ENCODE measurements at places on chromosomes 7 and 10. TPM values are rescaled to one million over a fixed set of nuclear protein-coding genes. Genes with fewer than 3 reads are reported as not detected.

Gene RPEL1
- total RNA-seq = not detected

Gene COL26A1
- total RNA-seq = not detected

Gene CACNA2D1
- not detected for total RNA-seq

DNA sequence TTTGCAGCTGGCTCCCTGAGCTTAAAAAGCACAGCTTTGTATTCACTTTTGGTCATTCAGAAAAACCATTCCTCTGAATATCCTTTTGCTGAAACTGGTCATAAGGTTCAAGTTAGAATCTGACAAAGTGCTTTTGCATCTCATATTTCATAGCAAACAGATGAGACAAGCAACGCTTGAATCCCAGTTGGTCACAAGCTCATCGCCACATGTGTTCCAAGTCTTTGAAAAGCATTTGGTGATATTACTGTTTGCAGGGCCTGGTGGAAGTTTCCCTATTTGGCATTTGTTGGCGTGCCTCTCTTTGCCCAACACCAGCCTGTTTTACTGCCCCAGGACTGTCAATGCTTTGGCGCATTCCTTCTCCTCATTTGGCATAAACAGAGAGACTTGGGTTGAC is 10.3 kb downstream of the TACC2 start:
- no peak for DNase-seq

GRCh38 chr7:27532314-27532713 is 130.4 kb downstream of the HIBADH start:
- DNase-seq = no peak

GRCh38 chr10:116151076-116151475 is 121.9 kb downstream of the GFRA1 start:
- DNase-seq = no peak

DNA sequence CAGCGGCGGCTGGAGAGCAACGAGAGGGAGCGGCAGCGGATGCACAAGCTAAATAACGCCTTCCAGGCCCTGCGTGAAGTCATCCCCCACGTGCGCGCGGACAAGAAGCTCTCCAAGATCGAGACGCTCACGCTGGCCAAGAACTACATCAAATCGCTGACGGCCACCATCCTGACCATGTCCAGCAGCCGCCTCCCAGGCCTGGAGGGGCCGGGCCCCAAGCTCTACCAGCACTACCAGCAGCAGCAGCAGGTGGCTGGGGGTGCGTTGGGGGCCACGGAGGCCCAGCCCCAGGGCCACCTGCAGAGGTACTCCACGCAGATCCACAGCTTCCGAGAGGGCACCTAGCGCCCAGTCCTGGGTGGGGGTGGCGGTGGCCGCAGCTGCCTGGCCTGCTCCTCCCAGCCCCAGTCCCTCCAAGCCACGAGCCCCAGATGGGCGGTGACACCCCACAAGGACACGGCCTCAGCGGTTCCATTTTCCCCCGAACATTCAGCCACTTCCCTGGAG is 1.3 kb downstream of the BHLHA15 start:
- DNase-seq = no peak

DNA sequence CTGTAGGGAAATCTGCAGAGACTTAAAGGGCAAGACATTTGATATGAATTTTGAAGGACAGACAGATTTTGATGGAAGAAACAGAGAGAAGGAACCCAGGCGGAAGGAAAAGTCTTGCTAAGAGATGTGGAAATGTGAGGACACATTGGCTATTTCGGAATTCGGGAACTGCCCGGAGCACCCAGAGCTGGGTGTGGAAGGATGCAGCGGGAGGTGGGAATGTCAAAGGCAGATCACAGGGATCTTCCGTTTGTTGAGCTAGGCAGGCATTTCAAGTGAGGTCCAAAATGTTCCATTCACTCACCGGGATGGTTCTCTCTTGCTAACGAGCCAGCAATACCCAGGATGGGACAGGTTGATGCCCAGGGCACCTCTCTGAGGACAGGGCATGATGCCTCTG is 87.2 kb upstream of the CTBP2 start:
- DNase-seq = no peak

GRCh38 chr7:67809586-67809985 is 813.0 kb downstream of the TYW1 start:
- DNase-seq = no peak

- no peak for DNase-seq
Measured at GRCh38 chr10:72170263-72170662, 45.5 kb upstream of the ANAPC16 start.

- DNase-seq = no peak
Measured at GRCh38 chr10:44589181-44589943, 204.5 kb upstream of the CXCL12 start.

DNA sequence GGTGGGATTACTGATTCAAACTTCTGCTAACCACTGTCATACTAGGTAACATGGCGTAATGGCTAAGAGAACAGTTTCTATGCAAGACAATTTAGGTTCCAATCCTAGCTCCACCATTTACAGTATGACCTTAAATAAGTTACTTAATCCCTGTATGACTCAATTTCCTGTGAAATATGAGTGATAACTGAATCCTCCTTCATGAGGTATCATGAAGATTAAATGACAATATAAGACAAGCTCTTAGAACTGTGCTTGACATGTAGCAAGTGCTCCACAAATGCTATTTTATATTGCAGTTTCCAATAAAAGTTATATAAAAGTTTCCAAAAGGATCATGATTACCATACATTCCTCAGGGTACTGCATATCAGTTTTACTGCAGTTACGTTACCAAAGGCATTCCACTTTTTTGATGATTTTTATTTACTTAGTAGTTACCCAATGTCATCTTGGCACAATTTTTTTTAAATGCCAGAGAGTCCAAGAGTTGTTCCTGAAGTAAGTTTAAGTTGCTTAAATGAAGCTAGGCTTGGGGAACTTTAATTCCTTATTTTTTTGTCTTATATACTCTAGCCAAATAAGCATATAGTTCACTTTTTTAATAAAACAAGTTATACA is 7.1 kb downstream of the DOCK4 start:
- DNase-seq = no peak
